ENCODE measurements at places on chromosomes 4 and X. TPM values are rescaled to one million over a fixed set of nuclear protein-coding genes. Genes with fewer than 3 reads are reported as not detected.

DNA sequence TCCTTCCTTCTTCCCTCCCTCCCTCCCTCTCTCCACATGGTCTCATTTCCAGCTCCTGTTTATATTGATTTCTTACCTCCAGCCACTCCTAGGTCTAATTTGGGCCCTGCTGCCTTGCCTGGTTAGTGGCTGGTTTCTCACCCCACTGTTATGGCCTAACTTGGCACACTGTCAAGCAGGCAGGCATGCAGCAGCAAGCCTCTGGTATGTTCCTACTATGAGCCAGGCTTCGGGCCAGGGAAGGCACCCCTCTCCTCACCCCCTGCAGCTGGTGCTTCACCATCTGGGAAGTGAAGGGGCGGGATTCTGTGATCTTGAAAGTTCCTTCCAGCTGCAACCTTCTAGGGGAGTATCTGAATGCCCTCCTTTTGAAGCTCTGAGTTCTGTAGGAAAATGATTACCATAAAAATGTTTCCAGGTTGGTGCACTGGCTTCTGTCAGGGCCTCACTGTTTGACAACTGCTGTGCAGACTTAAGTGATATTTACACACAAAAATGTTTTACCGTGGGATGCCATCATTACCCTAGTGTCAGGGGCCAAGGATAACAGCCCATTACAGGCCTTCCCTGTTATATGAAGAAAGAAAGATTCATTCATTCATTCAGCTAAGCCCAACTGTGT, 10.1 kb upstream of the VMA21 start:
- no peaks in the 10 kb centered on the region for H3K27me3 ChIP-seq
- no peak overlapping the region for H3K27ac ChIP-seq
- DNase-seq: no peak
- no peaks in the 10 kb centered on the region for H3K36me3 ChIP-seq

- H3K4me1 ChIP-seq: no peaks in the 10 kb centered on the region
- no peak overlapping the region for H3K4me3 ChIP-seq
- H3K36me3 ChIP-seq: no peaks in the 10 kb centered on the region
- peak overlapping the region; percentile 56 for H3K27ac ChIP-seq
Observed at GRCh38 chrX:68748030-68748429, 80.8 kb upstream of the EFNB1 start.

DNA sequence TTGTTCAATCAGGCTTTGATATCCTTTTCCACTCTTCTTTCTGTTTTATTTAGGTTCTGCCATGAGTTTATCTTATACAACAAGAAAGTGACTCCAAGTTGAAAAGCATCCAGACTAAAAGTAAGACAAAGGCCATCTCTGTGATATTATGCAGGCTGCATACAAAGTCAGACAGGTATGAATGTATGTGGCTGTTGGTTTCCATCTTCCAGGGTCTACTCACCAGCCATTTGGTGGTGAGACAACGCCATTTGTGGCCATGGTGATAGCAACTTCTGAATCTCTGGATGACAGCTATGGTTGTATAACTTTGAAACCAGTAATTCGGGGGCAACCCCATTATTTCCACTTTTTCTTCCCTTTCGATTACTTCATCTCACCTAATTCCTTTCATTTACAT, 17.2 kb upstream of the MSL3 start:
- no peaks in the 10 kb centered on the region for H3K4me1 ChIP-seq
- no peaks in the 10 kb centered on the region for H3K27me3 ChIP-seq
- no peak overlapping the region for H3K27ac ChIP-seq
- no peak for DNase-seq
- H3K4me3 ChIP-seq: no peak overlapping the region

DNA sequence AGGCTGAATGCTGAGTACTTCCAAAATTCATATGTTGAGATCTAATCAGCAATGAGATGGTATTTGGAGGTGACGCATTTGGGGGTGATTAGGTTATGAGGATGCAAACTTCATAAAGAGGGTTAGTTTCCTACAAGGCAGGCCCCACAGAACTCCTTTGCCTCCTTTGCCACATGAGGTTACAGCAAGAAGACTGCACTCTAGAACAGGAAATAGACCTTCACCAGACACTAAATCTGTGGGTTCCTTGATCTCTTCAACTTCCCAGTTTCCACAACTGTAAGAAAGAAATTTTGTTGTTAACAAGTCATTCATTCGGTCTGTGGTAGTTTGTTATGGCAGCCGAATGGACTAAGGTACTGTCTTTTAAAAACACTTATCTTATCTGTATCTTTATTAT, 681.9 kb upstream of the HS3ST1 start:
- no peaks in the 10 kb centered on the region for H3K27me3 ChIP-seq
- H3K27ac ChIP-seq: no peak overlapping the region
- H3K4me1 ChIP-seq: no peaks in the 10 kb centered on the region
- H3K4me3 ChIP-seq: no peak overlapping the region
- no peaks in the 10 kb centered on the region for H3K36me3 ChIP-seq
- no peak for DNase-seq

DNA sequence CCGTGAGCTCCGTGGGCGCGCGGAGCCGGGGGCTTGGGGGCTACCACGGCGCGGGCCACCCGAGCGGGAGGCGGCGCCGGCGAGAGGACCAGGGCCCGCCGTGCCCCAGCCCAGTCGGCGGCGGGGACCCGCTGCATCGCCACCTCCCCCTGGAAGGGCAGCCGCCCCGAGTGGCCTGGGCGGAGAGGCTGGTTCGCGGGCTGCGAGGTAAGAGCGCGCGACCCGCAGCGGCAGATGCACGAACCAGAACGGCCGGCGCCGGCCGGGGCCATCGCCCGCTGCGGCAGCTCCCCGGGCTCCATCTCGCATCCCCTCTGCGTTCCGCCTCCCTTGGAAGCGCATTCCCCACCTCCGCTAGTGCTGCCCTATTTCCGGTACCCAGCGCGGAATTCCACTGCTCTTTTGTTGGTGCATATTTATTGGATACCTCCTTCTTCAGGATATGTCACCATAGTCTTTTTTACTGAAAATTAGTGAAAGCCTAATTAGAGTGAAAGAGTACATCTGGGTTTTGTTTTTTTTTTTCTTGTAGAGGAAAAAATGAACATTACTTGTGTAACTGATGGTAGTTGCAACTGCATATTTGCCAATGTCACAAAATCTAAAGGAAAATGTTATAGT, 797 bp downstream of the PKD2 start:
- peak overlapping the region; percentile 90 for H3K4me3 ChIP-seq
- no peaks in the 10 kb centered on the region for H3K27me3 ChIP-seq
- no peaks in the 10 kb centered on the region for H3K36me3 ChIP-seq
- peak overlapping the region; percentile 58 for H3K27ac ChIP-seq
- no peak for DNase-seq
- peaks cover 14% of the 10 kb centered on the region for H3K4me1 ChIP-seq

- H3K4me1 ChIP-seq: no peaks in the 10 kb centered on the region
- H3K27ac ChIP-seq: no peak overlapping the region
- no peaks in the 10 kb centered on the region for H3K27me3 ChIP-seq
- no peak for DNase-seq
- H3K4me3 ChIP-seq: no peak overlapping the region
- H3K36me3 ChIP-seq: no peaks in the 10 kb centered on the region
Observed at GRCh38 chr4:32929796-32930699, 2209.9 kb downstream of the PCDH7 start.

- no peaks in the 10 kb centered on the region for H3K36me3 ChIP-seq
- no peaks in the 10 kb centered on the region for H3K27me3 ChIP-seq
- H3K27ac ChIP-seq: no peak overlapping the region
- no peaks in the 10 kb centered on the region for H3K4me1 ChIP-seq
Observed at GRCh38 chrX:142613403-142613802, 408.3 kb upstream of the MAGEC2 start.

GRCh38 chrX:39459204-39459603, 638.6 kb downstream of the BCOR start:
- no peaks in the 10 kb centered on the region for H3K36me3 ChIP-seq
- no peaks in the 10 kb centered on the region for H3K27me3 ChIP-seq
- no peak overlapping the region for H3K4me3 ChIP-seq

GRCh38 chr4:108370291-108371141, 201.8 kb upstream of the LEF1 start:
- DNase-seq: no peak
- no peak overlapping the region for H3K27ac ChIP-seq
- H3K4me1 ChIP-seq: no peaks in the 10 kb centered on the region
- no peaks in the 10 kb centered on the region for H3K36me3 ChIP-seq
- no peaks in the 10 kb centered on the region for H3K27me3 ChIP-seq
- H3K4me3 ChIP-seq: no peak overlapping the region

- H3K36me3 ChIP-seq: no peaks in the 10 kb centered on the region
- H3K4me3 ChIP-seq: no peak overlapping the region
- no peaks in the 10 kb centered on the region for H3K27me3 ChIP-seq
- no peak overlapping the region for H3K27ac ChIP-seq
- no peaks in the 10 kb centered on the region for H3K4me1 ChIP-seq
Observed at GRCh38 chr4:6027392-6027791, 9.2 kb upstream of the C4orf50 start.

- no peaks in the 10 kb centered on the region for H3K27me3 ChIP-seq
- no peak for DNase-seq
- H3K27ac ChIP-seq: no peak overlapping the region
- no peak overlapping the region for H3K4me3 ChIP-seq
- no peaks in the 10 kb centered on the region for H3K36me3 ChIP-seq
Observed at GRCh38 chrX:140034916-140035315, 69.6 kb upstream of the CXorf66 start.

DNA sequence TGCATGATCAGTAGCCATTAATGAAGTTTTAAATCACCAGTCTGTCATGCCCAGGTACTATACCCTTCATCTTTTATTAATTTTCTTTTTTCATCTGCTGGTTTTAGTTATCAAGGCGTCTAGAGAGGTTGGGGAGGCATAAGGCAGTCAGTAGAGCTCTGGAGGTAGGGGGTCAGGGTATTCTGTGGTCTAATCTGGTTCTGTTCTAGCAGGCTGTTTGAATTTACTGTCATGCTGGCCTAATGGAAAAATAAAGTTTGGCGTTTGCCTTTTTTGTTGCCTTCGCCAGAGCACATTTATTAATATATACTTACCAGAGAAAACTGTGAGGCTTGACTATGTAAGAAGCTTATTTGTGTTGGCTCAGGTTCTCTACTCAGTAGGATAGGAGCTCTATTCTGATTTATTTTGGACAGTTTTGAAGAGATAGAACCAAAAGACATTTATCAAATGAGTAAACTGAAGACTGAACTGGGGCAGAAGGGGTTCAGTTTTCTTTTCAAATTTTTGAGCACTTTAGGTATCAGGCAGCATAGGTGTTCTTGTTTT, 46.9 kb downstream of the TMEM131L start:
- no peak overlapping the region for H3K4me3 ChIP-seq
- H3K27ac ChIP-seq: no peak overlapping the region
- no peaks in the 10 kb centered on the region for H3K27me3 ChIP-seq
- DNase-seq: no peak
- H3K4me1 ChIP-seq: peaks cover 9% of the 10 kb centered on the region

GRCh38 chrX:108217876-108218275, 126.3 kb downstream of the ATG4A start:
- H3K4me1 ChIP-seq: no peaks in the 10 kb centered on the region
- H3K4me3 ChIP-seq: no peak overlapping the region
- no peak for DNase-seq
- no peaks in the 10 kb centered on the region for H3K27me3 ChIP-seq
- no peaks in the 10 kb centered on the region for H3K36me3 ChIP-seq
- H3K27ac ChIP-seq: no peak overlapping the region

DNA sequence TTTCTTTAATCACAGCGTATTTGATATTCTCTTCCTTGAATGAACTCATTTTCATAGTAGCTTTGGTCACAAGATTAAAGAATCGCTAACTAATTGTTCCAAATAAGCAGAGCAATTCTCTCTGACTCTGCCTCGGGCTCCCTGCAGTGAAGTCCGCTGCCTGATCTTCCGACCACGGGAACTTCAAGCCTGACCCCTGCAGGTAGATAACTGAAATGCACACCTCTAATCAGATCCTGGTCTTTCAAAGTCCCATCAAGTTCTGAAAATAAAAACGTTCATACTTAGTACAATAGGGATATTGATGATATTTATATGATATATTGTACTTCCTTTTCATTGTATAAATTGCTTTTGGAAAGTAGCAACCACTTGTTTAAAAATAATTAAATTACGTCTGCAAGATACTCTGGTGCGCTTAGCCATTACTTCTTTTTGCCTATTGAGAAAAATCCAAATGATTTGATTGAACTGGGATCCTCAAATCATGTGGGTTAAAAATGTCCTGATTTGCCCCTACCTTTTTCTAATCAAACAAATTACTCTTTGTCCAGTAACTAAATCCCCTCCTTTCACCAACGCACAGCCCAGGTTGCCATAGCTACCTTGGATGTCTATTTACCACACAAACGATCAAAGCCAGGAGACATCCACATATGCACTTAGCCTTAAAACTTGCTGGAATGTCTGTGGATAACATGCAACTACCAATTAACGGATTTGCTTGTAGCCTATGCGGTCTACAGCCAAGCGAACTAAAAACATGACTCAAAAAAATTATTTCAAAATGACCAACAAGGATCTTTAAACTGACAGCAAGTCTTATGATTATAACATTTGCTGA, 4.2 kb downstream of the MID1 start:
- peak; percentile 52 for DNase-seq
- no peak overlapping the region for H3K4me3 ChIP-seq
- no peaks in the 10 kb centered on the region for H3K27me3 ChIP-seq
- H3K36me3 ChIP-seq: no peaks in the 10 kb centered on the region

GRCh38 chrX:76434103-76434741, 6.7 kb downstream of the MAGEE1 start:
- no peaks in the 10 kb centered on the region for H3K36me3 ChIP-seq
- no peaks in the 10 kb centered on the region for H3K4me1 ChIP-seq
- no peak overlapping the region for H3K4me3 ChIP-seq
- DNase-seq: no peak
- no peaks in the 10 kb centered on the region for H3K27me3 ChIP-seq
- no peak overlapping the region for H3K27ac ChIP-seq

- H3K36me3 ChIP-seq: no peaks in the 10 kb centered on the region
- H3K4me3 ChIP-seq: peak overlapping the region; percentile 11
- peaks cover 6% of the 10 kb centered on the region for H3K4me1 ChIP-seq
- peak overlapping the region; percentile 48 for H3K27ac ChIP-seq
- H3K27me3 ChIP-seq: no peaks in the 10 kb centered on the region
Observed at GRCh38 chr4:75698162-75698962, 25.2 kb upstream of the G3BP2 start.

- no peaks in the 10 kb centered on the region for H3K36me3 ChIP-seq
- H3K4me3 ChIP-seq: no peak overlapping the region
- DNase-seq: no peak
- no peaks in the 10 kb centered on the region for H3K27me3 ChIP-seq
- no peaks in the 10 kb centered on the region for H3K4me1 ChIP-seq
Observed at GRCh38 chrX:43876680-43877079, 5.6 kb downstream of the MAOB start.

CT47B1 gene
- total RNA-seq: not detected

CXCL8 gene
- 9.0 TPM for total RNA-seq

FAM47E gene
- 5.8 TPM for total RNA-seq

SMIM10L2A gene
- total RNA-seq: 2.0 TPM

CCDC110 gene
- 0.15 TPM for total RNA-seq

ERVMER34-1 gene
- 0.89 TPM for total RNA-seq

WDR17 gene
- 2.8 TPM for total RNA-seq

RS1 gene
- total RNA-seq: 1.0 TPM

TLR1 gene
- 16.4 TPM for total RNA-seq

GABRB1 gene
- total RNA-seq: not detected

PGK1 gene
- total RNA-seq: 160 TPM

CXCL11 gene
- total RNA-seq: not detected
